HFFc6 (cell line): ENCODE measurements at places on chromosomes 1 and 21.

DNA sequence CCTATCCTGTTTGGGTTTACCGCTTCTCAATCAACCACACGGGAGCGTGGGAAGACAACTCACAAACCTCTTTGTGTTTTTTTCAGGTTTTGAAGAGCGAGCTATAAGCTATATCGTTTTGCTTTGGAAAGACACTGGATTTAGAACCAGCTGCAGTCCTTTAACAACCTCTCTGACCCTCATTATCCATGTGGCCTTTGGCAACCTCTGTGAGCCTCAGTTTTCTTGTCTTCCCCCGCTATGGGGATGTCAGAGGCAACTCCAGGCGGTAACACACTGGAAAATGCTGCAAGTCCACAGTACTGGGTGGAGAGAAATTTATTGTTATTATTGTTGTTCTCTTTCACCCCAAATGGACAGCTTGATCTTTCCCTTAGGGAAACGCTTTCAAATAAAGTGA, 100.0 kb downstream of the ETS2 start:
- no peak for DNase-seq

- no peak for DNase-seq
Measured at GRCh38 chr1:83012950-83013349, 986.0 kb downstream of the TTLL7 start.

- DNase-seq: no peak
Measured at GRCh38 chr1:81606656-81607055, 194.1 kb upstream of the ADGRL2 start.

DNA sequence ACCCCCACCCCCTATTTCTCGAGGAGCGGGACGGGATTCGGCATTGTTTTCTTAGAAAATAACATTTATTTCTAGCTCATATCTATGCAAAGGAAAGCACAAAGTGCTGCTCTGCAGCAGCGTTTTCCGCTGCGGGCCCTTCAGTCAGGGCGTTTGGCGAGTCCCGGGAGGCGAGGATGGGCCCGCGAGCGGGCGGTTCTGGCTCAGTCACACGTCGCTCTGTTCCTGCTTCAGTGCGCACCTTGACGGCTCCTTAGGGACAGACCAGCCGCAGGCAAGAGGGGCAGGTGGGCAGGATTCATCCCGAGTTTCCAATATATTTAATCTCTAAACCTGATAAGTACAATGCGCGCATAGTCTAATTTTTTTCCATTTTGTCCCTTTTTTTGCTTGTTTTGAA, 5.7 kb downstream of the DMRTA2 start:
- no peak for DNase-seq

DNA sequence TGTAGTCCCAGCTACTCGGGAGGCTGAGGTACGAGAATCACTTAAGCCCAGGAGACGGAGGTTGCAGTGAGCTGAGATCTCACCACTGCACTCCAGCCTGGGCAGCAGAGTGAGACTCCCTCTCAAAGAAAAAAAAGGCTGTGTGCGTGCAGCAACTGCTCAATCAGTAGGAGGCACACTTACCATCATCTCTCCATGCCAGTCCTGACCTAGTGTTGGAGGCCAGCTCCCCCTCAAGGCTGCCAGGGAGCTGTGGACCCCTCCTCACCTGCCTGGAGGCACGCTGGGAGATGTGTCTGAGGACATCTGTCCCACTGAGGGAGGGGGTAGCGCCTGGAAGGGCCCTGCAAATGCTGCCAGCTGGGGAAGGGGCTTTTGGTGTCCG, 11.9 kb downstream of the RPS6KA1 start:
- DNase-seq: no peak

GRCh38 chr1:32990887-32991286, 26.3 kb upstream of the RNF19B start:
- no peak for DNase-seq

DNA sequence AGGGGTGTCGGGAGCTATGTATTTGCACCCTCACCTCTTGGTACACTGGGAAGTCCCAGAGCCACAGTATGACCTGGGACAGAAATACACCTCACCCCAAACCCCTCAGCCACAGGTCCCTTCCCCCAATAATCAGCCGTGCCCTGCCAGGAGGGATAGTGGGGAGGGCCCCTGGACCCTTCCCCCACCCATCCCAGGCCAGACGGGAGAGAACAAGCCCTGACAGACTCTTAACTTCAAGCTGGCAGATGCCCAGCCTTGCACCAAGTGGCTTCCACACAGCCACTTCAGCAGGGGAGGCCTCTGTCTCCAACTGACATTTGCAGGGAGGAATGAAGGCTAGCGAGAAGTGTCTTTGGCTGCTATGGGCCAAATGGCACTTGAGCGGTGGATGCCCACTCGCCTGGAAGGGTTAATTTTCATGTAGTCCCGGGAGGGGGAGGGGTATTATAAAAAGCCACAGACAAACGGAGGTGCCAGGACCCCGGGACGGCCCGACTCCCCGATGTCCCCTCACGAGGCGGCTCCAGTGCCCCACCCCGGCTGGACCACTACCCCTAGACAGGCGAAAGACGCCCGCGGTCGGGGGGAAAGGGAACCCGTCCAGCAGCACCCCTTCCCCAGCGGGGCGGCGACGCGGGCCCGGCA, 495 bp downstream of the SYNC start:
- peak; percentile 15 for DNase-seq

- DNase-seq: peak; percentile 88
Measured at GRCh38 chr21:15706696-15707095, 23.1 kb upstream of the USP25 start.
